ENCODE measurements at places on chromosomes 5 and 9. TPM values are rescaled to one million over a fixed set of nuclear protein-coding genes. Genes with fewer than 3 reads are reported as not detected.

GIN1 gene
- total RNA-seq = 8.8 TPM

TOPORS gene
- 15.7 TPM for total RNA-seq

SPINK6 gene
- total RNA-seq = not detected

GRXCR2 gene
- not detected for total RNA-seq

BTNL9 gene
- 0.09 TPM for total RNA-seq

LPAR1 gene
- not detected for total RNA-seq

NRARP gene
- total RNA-seq = 9.3 TPM

CCDC180 gene
- total RNA-seq = 3.4 TPM

IRX1 gene
- total RNA-seq = not detected

CLINT1 gene
- 95.2 TPM for total RNA-seq

CDC14B gene
- 6.5 TPM for total RNA-seq

CACFD1 gene
- 0.46 TPM for total RNA-seq

PTCD2 gene
- 16.8 TPM for total RNA-seq

All from activated T-helper 2 cell treated with anti-CD3 and anti-CD28 coated beads, Interferon-gamma antibody, Interleukin-2, Interleukin-4, amounts not matched to agents 10 μg/mL and 5 μg/mL and 100 μg/mL, durations not matched to agents 14 hours and 24 hours and 36 hours (primary cell).